Small intestine (tissue), 16 donors: ENCODE measurements at places on chromosomes 13 and 19.

DNA sequence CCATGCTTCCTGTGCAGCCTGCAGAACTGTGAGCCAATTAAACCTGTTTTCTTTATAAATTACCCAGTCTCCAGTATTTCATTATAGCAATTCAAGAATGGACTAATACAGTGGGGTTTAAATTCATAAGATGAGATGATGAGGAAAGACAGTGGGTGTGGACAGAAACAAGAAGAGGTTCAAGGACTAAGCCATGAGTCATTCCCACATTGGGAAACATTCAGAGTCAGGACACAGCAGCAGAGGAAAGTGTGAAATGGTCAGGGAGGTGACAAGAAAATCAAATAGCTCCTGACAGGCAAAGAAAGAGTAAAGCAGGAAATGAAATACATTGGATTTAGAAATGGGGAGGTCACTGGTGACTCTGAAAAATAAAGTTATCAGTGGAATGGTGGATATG lies 9.1 kb downstream of the ZNF841 start:
- DNase-seq = no peak

DNA sequence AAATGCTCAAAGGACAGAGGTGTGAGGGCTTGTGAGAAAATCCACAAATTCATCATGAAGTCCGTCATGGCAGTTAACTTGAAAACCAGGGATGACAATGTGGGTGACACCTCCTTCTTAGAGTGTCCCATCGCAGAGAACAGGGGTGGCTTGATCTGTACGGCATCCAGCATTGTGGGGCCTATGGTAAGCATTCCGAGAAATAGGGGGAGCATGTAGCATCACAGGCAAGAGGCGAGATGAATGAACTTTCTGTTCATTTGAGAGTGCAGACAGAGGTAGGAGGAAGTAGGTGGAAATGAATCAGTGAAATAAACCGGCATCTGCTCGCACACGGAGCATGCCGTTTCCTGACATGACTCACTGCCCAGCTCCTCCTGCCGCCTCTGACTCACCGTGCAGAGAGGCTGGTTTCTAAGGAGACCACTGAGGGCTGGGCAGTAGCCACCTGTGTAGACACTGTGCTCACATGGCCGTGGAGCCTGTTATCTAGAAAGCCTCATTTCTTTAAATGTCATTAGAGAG lies 339.0 kb downstream of the RFC3 start:
- peak; percentile 91 for DNase-seq

DNA sequence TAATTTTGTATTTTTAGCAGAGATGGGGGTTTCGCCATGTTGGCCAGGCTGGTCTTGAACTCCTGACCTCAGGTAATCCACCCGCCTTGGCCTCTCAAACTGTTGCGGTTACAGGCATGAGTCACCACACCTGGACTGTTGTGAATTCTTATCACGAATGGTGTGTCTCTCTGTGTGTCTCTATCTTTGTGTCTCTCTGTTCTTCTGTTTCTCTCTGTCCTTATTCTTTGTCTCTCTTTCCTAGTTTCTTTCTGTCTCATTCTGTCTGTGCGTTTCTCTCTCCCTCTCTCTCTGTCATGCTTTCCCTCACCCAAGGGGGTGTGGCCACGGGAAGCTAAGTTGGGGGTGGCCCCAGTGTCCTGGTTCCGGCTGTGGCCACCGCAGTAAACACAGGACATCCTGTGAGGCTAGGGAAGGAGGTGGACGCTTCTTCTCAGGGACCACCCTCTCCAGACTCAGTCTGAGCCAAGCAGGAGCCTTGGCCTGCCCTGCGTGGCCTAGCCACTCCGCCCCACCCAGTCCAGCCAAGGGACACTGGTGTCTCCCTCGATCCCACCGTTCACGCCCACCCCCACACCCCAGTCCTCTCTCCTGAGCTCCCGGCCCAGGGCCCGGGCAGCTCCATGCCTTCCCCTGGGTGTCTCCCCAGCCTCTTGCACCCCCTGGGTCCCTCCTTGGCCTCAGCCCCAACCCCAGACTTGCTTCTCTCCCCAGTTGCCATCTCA lies 3.9 kb upstream of the PRX start:
- DNase-seq = peak; percentile 50

DNA sequence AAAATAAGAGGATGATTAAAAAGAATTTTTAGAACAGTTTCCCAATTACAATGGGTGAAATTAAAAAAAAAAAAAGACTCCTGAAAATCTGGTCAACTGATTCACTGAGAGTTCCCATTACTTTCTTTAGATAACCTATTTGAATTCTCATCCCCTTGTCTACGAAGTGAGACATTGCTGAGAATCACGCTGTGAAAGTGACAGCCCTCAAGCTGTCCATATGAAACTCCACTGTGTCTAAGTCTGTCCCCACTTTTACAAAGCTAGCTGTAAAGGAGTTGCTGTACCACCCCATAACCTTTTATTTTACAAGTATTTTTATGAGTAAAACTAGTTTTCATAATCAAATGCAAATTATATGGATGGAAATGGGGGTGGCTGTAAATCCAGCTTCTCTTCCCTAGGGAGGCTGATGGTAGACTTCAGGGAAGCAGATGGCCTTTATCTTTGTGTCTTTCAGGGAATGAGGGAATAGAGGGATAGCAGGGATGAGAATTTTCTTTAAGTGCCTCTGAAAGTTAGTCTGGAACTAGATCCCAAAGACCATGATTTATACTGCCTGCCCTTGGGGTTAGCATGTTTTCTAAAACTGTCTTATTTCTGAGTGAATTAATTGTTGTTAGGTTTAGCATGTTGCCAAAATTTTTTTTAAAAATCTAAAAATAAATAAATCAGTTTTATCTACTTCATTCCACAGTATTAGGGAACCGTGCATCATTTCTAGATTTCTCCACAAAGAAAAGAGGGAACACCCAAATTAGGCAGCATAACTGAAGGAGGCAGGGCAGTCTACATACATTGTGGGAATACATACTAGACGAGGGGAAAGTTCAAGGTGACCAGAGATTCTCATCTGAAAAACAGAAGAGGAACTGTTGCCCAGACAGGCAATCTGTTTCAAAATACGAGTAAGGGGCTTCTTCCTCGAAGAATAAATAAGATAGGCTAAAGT lies 1219.1 kb downstream of the UQCRFS1 start:
- DNase-seq = no peak

DNA sequence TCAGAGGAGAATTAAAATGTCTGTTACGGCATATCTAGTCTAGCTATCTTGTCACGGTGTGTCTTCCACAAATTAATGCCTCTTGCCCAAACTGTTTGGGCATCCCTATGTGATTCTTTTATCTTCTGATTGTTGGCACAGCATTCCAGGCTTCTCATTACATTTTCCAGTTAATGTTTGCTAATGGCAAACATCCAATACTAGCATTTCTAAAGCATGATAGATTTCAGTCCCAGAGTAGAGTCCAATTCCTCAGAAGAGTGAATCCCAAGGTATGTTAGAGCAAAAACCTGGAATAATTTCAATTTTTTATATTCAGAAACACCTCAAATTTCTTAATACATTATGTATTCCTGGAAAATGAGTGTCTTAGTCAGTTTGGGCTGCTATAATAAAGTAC lies 684.5 kb upstream of the SLITRK1 start:
- DNase-seq = no peak

- no peak for DNase-seq
Observed at GRCh38 chr13:80126389-80127068, 214.4 kb downstream of the SPRY2 start.

- DNase-seq = peak; percentile 77
Observed at GRCh38 chr19:32345261-32346207, at the start of gene ZNF507. Gene ZNF507 (plus strand): TSS chr19:32345610. CDS start chr19:32352831, 7,221 bp downstream.

DNA sequence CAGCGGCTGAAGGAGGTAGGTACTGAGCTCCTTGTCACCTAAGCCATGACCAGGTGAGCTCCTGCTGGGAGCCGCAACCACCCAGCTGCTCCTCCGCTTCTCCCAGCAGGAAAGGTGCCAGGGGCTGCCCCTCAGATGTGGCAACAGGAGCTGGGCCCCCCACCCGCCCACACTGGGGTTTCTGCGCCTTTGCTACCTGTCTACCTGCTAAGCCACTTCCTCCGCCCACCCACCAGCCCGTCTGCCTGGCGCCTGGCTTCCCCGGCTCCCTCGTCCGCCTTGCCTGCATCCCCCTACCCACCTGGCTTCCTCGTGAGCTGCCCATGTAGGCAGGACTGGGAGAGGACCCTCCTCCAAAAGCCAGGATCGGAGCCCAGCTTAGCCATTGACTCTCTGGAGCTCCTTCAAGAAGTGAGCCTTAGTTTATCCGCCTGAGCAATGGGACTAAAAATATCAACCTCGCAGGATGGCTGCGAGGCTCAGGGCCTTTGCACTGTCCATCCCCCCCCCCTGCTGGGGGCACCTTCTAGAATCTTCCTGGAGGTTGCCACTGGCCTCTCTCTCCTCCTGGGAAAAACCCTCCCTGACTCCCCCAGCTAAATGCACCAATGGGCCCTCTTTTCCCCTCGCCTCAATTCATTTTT lies 55.8 kb upstream of the KLF2 start:
- no peak for DNase-seq

- no peak for DNase-seq
Observed at GRCh38 chr13:77503398-77503797, 32.1 kb upstream of the SCEL start.

DNA sequence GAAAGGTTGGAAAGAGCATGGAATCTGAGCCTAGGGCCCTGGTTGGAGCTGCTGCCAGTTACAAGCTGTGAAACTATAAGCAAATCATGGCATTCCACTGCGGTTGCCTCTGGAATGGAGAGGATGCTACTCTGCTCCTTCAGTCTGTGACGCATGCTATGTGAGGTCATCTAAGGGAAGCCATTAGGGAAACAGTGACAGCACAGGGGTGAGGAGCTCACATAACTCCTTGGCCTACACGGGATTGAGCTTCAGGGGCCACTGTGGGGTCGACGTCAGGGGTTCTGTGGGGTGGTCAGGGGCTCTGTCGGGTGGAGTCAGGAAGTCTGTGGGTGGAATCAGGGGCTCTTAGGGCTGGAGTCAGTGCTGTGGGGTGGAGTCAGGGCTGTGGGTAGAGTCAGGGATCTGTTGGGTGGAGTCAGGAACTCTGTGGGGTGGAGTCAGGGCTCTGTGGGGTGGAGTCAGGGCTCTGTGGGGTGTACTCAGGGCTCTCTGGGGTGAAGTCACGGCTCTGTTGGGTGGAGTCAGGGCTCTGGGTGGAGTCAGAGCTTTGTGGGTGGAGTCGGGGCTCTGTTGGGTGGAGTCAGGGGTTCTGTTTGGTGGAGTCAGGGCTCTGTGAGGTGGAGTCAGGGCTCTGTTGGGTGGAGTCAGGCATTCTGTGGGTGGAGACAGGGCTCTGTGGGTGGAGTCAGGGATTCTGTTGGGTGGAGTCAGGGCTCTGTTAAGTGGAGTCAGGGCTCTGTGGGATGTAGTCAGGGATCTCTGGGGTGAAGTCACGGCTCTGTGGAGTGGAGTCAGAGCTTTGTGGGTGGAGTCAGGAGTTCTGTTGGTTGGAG lies 35.8 kb upstream of the MEDAG start:
- DNase-seq = peak; percentile 37

GRCh38 chr19:5472286-5472685 lies 17.1 kb downstream of the ZNRF4 start:
- DNase-seq = no peak

DNA sequence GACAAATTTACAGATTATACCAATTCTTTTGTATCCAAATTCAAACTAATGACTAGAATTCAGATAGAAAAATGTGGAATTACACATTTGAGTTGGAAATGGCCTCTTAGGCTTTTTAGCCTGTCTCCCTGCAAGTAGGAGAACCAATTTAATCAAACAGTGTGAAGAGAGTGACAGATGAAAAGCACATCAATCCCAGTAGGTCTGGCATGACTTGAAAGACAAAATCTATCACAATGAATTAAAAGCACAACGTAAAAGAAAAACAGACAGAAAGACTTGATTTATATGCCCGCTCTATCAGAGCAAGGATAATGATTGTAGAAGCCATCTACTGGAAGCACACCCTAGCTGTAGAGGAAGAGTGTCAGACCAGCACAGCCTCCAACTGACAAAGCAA lies 1084.4 kb upstream of the SPRY2 start:
- DNase-seq = no peak

GRCh38 chr13:49877629-49878218 lies 58.4 kb downstream of the SPRYD7 start:
- DNase-seq = no peak
